Kidney epithelial cell (primary cell): ENCODE measurements at places on chromosomes 4 and X. TPM values are rescaled to one million over a fixed set of nuclear protein-coding genes. Genes with fewer than 3 reads are reported as not detected.

ALAS2 gene
- not detected in 2 replicates for total RNA-seq

MAGEB17 gene
- total RNA-seq = not detected in 2 replicates

EDA2R gene
- 12.6 and 14.2 TPM in 2 replicates for total RNA-seq

UCHL1 gene
- 1,761 and 1,994 TPM in 2 replicates for total RNA-seq

HPGD gene
- 0.34 and 0.75 TPM in 2 replicates for total RNA-seq

KCNE5 gene
- total RNA-seq = not detected in 2 replicates

SOWAHB gene
- 21.3 and 23.3 TPM in 2 replicates for total RNA-seq

CABS1 gene
- total RNA-seq = not detected in 2 replicates

FGFBP2 gene
- not detected in 2 replicates for total RNA-seq

DAPP1 gene
- 25.7 and 29.0 TPM in 2 replicates for total RNA-seq

VSIG1 gene
- 0.27 and 0.29 TPM in 2 replicates for total RNA-seq

PFKFB1 gene
- total RNA-seq = 0.14 TPM in 1 of 2 replicates, not detected in the other

CYLC1 gene
- total RNA-seq = not detected in 2 replicates

EVC gene
- total RNA-seq = 41.4 and 52.7 TPM in 2 replicates

NWD2 gene
- 0.04 and 0.07 TPM in 2 replicates for total RNA-seq

RAB28 gene
- total RNA-seq = 15.5 and 17.3 TPM in 2 replicates

AFF2 gene
- 0.41 and 1.3 TPM in 2 replicates for total RNA-seq

CSTF2 gene
- 31.0 and 31.1 TPM in 2 replicates for total RNA-seq

RTL9 gene
- total RNA-seq = under 0.01 TPM in 1 of 2 replicates, not detected in the other

SLC39A8 gene
- total RNA-seq = 15.8 and 18.8 TPM in 2 replicates

DUSP9 gene
- total RNA-seq = 3.2 and 4.1 TPM in 2 replicates

KLKB1 gene
- 0.58 TPM in 1 of 2 replicates, not detected in the other for total RNA-seq

FAM149A gene
- total RNA-seq = 22.2 and 22.9 TPM in 2 replicates

ARHGAP36 gene
- total RNA-seq = not detected in 2 replicates

S100P gene
- total RNA-seq = 6.8 and 8.8 TPM in 2 replicates

LDB2 gene
- 0.07 and 0.46 TPM in 2 replicates for total RNA-seq

PPARGC1A gene
- total RNA-seq = 3.3 and 14.4 TPM in 2 replicates

PDCL2 gene
- total RNA-seq = not detected in 2 replicates

UXT gene
- total RNA-seq = 149 and 165 TPM in 2 replicates

GYG2 gene
- total RNA-seq = 2.2 and 2.5 TPM in 2 replicates

SYN1 gene
- 0.62 and 1.9 TPM in 2 replicates for total RNA-seq

TMEM47 gene
- 5.3 and 7.2 TPM in 2 replicates for total RNA-seq

CWH43 gene
- total RNA-seq = 1.3 and 3.3 TPM in 2 replicates

PIR gene
- total RNA-seq = 1.4 and 4.9 TPM in 2 replicates

WNK3 gene
- 3.1 and 6.5 TPM in 2 replicates for total RNA-seq

MAGEB5 gene
- total RNA-seq = not detected in 2 replicates

HSD17B11 gene
- 12.9 and 14.4 TPM in 2 replicates for total RNA-seq

DCHS2 gene
- 0.75 and 3.1 TPM in 2 replicates for total RNA-seq

BOD1L1 gene
- 28.7 and 35.2 TPM in 2 replicates for total RNA-seq

NAT8L gene
- 9.0 and 9.4 TPM in 2 replicates for total RNA-seq

HOPX gene
- total RNA-seq = 0.96 and 3.0 TPM in 2 replicates

SYTL5 gene
- 0.08 TPM in 1 of 2 replicates, not detected in the other for total RNA-seq

ETDA gene
- total RNA-seq = not detected in 2 replicates

SLC16A2 gene
- 3.6 and 5.0 TPM in 2 replicates for total RNA-seq

FOXR2 gene
- not detected in 2 replicates for total RNA-seq

CFP gene
- total RNA-seq = 0.21 TPM in 1 of 2 replicates, not detected in the other

NLRP2B gene
- total RNA-seq = not detected in 2 replicates

GAGE12F gene
- not detected in 2 replicates for total RNA-seq

SLC7A11 gene
- 30.1 and 31.7 TPM in 2 replicates for total RNA-seq

GASK1B gene
- total RNA-seq = 1.8 and 2.6 TPM in 2 replicates

REELD1 gene
- total RNA-seq = not detected in 2 replicates

GNRHR gene
- not detected in 2 replicates for total RNA-seq

ANXA5 gene
- 334 and 356 TPM in 2 replicates for total RNA-seq

MTHFD2L gene
- total RNA-seq = 9.5 and 11.0 TPM in 2 replicates

CXorf49B gene
- total RNA-seq = not detected in 2 replicates

TEC gene
- total RNA-seq = 1.8 and 3.2 TPM in 2 replicates

TMEM35A gene
- total RNA-seq = 0.41 and 0.50 TPM in 2 replicates

CENPVL1 gene
- 0.96 TPM in 1 of 2 replicates, not detected in the other for total RNA-seq
